EL (cell line): ENCODE measurements at places on chromosomes 12 and 14.

DNA sequence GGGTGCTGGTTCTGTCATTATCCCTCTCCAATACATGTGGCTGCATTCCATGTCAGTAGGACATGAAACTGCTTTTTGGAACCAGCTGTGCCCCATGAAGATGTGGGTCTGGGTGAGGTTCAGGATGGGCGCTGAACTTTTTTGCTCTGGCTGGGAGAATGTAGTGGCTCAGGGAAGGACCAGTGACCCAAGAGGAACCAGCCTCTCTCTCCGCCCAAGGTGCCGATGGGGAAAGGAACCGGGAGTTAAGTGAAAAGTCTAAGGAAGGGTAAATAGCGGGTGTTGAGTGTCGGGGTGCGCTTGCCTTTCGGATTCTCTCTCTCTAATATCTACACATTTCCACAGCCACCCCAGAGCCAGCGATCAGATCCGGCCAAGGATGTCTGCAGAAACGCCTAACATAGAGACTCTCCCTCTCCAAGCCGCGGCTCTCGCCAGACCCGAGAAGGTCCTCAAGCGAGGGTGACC is 7.8 kb downstream of the ARHGEF25 start:
- no peak for DNase-seq

- DNase-seq = no peak
Observed at GRCh38 chr12:113108308-113108707, 27.3 kb downstream of the RASAL1 start.

DNA sequence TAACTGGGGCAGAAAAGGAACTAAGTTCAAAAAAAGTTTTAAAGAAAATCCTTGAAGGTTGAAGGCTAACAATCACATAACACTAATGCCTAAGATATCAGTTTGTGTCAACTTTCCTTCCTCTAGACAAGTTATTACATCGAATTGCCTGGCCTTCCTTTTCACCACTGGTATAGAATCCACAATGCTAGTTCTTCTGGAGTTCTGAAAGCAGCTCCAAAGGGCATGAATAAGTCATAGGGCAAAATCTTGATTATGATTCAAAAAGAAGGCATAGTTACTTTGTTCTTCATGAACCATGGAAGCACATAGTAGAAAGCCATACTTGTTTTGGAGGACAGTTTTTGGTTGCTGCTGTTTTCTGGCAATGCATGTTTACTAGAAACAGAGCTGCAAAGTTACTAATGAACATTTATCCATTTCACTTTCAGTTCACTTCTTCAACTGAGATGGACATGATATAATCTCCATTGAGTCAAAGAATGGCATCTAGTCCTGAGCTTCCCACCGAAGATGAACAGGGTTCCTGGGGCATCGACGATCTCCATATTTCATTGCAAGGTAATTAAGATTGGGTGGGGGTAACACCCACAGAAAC is 56.0 kb downstream of the SYNE2 start:
- no peak for DNase-seq

- peak; percentile 31 for DNase-seq
Observed at GRCh38 chr12:50013361-50014147, 11.7 kb downstream of the RACGAP1 start.

DNA sequence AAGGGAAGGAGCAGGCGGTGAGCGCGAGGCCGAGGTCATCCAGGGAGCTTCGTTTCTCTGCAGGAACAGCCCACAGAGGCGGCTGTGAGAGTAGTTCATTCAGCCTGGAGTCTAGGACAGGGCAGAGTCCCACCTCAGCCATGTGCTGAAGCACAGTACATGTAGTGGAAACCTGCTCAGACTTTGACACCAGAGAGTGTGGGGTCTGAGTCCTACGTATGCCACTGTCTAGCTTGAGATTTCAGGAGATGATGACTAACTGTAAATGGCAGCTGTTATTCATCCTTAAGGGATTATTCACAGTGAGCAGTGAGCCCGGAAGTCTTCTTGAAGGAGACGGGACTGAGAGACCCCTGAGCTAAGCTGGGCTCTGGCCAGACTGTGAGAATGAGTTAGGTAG is 938 bp upstream of the SLC6A13 start:
- peak; percentile 60 for DNase-seq

GRCh38 chr14:82447586-82447985 is 913.9 kb upstream of the SEL1L start:
- DNase-seq = no peak

DNA sequence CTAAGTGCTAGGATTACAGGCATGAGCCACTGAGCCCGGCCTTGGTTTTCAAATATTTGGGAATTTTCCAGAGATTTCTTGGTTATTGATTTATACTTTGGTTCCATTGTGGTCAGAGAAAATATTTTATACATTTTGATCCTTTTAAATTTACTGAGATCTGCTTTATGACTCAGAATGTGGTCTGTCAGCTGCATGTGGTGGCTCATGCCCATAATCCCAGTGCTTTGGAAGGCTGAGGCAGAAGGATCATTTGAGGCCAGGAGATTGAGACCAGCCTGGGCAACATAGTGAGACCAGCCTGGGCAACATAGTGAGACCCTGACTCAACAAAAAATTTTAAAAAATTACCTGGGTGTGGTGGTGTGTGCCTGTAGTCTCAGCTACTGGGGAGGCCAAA is 49.8 kb downstream of the ADCK1 start:
- DNase-seq = peak; percentile 52

DNA sequence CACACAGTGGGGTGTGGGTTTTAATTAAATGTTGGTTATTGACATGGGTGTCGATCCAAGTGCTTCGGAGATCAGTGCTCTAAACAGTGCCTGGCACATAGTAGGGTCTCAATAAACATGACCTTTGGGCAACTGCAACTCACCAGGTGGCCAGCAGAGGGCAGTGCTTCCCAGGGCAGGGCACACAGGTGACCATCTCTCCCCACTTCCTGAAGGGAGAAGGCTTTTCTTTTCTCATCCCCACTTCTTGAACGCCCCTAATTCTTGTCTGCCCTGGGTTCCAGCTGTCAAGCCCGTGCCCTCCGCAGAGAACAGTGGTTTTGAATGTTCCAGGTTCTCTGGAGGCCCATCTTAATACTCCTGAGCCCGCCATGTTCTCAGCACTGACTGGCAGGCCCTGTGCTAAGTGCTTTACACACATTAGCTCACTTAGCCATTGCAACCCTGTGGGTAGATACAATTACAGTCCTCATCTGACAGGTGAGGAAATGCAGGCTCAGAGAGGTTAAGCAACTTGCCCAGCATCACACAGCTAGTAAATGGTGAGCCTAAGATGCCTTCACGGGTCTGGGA is 16.3 kb downstream of the RAPGEF3 start:
- DNase-seq = peak; percentile 43

DNA sequence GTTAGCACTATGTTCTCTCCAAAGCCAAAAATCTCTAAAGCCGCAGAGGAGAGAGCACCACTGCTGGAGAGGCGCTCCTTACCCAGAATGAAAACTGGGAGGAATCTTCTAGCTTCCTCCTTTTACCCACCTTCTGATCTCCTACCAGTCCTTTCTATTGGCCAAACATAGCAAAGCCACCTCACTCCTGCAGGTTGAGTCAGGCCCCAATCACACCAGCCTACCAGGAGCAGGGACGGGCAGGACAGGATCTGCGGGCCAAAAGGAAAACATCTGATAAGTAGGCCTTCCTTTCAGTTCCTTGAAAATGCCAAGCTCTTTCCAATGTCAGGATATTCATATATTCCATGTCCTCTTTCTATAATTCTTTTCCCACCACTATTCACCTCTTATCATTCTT is 197.7 kb upstream of the CNOT2 start:
- DNase-seq = no peak

DNA sequence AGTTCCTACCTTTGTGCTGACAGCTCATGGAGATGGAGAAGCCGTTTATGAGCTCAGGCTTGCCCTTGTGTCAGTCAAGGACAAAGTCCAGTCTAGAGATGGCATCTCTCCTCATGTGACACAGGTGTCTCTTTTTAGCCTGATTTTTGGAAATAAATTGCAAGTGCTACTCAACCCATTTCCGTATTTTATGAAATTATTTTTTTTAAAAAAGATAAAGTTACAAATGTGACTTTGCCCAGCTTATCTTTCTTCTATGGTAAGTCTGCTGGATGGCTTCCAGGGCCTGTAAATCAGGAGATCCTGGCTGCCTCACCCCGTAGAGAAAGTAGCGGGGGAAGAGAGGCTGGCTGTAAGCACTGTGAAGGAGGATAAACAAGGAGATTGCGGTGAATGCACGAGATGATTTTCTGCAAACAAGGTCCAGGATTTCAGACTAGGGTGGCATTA is 169.7 kb downstream of the MYRFL start:
- DNase-seq = no peak

GRCh38 chr12:122322501-122322900 is 56.2 kb upstream of the VPS33A start:
- peak; percentile 28 for DNase-seq

GRCh38 chr14:45807178-45807899 is 554.3 kb upstream of the MIS18BP1 start:
- no peak for DNase-seq

DNA sequence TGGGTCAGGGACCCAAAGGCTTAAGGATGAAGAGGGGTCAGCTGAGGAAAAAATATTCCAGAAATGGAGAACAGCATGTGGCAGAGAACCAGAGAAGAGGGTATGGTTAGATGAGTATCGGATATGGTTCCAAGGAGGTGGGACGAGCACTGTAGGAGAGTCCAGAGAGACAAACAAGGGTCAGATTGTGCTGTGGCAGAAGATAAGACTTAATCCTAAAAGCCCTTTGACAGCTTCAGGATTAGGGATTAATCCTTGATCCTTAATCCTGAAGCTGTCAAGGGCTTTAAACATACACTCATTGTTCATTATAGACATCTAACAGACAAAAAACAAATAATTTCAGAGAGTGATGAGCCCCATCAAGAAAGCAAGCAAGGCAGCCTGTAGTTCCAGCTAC is 124.0 kb downstream of the SPTSSA start:
- no peak for DNase-seq

DNA sequence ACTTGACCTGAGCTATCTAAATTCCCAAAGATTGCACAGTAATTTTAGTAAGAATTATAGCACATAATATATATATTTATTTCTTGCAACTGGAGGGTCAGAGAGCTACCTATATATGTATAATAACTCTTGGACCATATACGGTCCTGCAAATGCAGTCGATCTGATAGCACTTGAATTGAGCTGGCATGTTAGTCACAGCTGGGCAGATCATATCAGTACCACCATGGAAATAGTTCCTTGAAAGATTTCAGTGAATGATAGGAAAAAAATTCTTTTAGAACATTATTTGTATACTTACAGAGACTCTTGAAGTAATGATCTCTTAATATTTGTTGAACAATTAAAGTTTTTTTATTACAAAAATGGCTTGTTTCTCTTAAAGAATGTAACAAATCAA is 94.5 kb upstream of the MON2 start:
- DNase-seq = no peak

- no peak for DNase-seq
Observed at GRCh38 chr12:13005649-13006048, 5.6 kb upstream of the HEBP1 start.

- DNase-seq = peak; percentile 2
Observed at GRCh38 chr12:54750-55535, 11.6 kb upstream of the IQSEC3 start.

GRCh38 chr12:75781532-75782046 is 250.0 kb downstream of the PHLDA1 start:
- peak; percentile 72 for DNase-seq

GRCh38 chr12:103495469-103496456 is at the start of gene C12orf42:
Gene C12orf42 (minus strand): TSS chr12:103495968. CDS start chr12:103478426, 17,542 bp downstream.
- peak; percentile 34 for DNase-seq

DNA sequence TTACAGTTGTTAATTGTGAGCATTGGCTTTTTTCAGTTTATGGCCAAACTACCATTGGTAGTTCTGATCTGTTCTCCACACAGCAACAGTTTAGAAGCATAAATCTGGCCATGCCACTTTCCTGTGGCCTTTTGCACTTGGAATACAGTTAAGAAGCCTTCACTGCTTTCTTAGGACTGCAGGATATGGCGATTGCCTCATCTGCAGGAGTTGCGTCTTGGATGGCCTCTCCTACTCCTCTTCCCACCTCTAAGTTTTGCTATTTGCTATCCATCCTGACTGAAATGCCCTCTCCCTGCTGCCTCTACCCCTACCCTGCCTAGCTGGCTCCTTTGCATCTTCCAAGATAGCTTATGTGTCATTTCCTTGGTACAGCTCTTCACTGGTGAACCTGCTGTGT is 12.8 kb upstream of the BMAL2 start:
- no peak for DNase-seq

DNA sequence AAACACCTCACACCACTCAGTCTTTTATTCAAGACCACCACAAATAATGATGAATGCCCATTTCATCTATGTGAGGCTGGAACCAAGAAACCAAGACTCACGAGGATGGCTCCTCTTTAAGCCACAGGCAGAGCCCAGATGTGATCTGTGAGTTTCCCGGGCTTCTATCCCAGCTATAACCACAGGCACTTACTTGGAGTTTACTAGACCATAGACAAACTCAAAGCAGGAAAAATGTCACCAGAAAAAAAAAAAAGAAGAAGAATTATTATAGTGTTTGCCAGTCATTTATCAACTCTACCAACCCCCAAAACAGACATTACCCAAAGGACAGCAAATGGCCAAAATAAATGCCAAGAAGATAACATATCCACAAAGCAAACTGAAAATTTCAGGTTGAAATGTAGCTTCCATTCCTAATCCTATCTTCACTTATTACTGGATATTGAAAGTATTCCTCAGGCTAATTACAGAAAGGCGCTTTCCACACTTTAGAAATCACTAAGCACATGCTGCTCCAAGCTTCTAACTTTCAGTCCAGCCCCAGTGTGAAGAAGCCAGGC is 44.7 kb downstream of the ZFYVE1 start:
- no peak for DNase-seq

GRCh38 chr14:51847489-51847796 is 13.0 kb upstream of the GNG2 start:
- DNase-seq = no peak

- no peak for DNase-seq
Observed at GRCh38 chr14:99636487-99636886, 8.4 kb upstream of the HHIPL1 start.

DNA sequence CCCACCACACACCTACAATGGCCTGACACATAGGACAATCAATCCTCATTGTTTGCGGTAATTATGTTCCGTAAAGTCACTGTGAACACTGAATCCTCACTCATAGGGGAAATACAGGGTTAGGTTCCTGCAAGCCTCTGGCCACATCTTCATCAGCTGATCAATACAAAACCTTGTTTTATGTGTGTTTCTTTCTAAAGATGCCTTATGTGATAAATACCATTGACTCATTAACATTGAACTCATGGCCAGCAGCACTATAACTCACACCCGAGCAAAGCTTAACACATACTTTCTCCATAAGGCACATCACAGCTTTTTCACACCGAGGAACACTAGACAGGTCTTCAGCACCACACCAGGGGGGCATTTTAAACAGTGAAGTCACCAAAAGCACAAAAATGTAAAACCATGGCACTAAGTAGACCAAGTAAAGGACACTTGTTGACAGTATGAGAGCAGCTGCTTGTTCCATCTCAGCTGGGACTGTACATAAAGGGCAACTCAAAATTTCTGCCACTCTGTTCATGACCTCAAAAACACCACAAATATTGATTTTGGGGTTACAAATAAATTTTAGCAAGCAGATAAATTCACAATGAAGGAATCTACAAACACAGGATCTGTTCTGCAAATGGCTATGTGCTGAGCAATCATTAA is 60.5 kb downstream of the ESR2 start:
- no peak for DNase-seq

- peak; percentile 44 for DNase-seq
Observed at GRCh38 chr12:20646239-20646827, 48.8 kb upstream of the SLCO1C1 start.
